Left kidney (tissue), 8 donors: ENCODE measurements at places on chromosomes 7 and 10. TPM values are rescaled to one million over a fixed set of nuclear protein-coding genes. Genes with fewer than 3 reads are reported as not detected.

Gene SPOCK2
- polyA plus RNA-seq, result 129 TPM

Gene CCL24
- not detected for polyA plus RNA-seq

Gene OR9A4
- polyA plus RNA-seq, result not detected

Gene OR2A5
- 0.18 TPM for polyA plus RNA-seq

Gene BCAP29
- 54.4 TPM for polyA plus RNA-seq

GRCh38 chr10:86355571-86356038, 11.0 kb downstream of the GRID1 start:
- no peak for DNase-seq

GRCh38 chr7:962401-963081, 8.1 kb upstream of the ADAP1 start:
- no peak for DNase-seq

- no peak for DNase-seq
These were observed 72.1 kb upstream of the LYZL2 start for GRCh38 chr10:30701451-30702173.
